Uterine smooth muscle cell (primary cell): ENCODE measurements at places on chromosomes 3 and 15. TPM values are rescaled to one million over a fixed set of nuclear protein-coding genes. Genes with fewer than 3 reads are reported as not detected.

The CLEC3B gene
- total RNA-seq, result 0.25 TPM in 1 of 2 replicates, not detected in the other

The SLC22A14 gene
- under 0.01 TPM in 1 of 2 replicates, not detected in the other for total RNA-seq

The SLC28A1 gene
- total RNA-seq, result under 0.01 and 0.12 TPM in 2 replicates

The CFAP161 gene
- 0.12 and 0.66 TPM in 2 replicates for total RNA-seq

The FOXL2NB gene
- 10.4 and 14.6 TPM in 2 replicates for total RNA-seq

The FRMD5 gene
- total RNA-seq, result 11.1 and 12.4 TPM in 2 replicates

The CX3CR1 gene
- total RNA-seq, result under 0.01 TPM in 1 of 2 replicates, not detected in the other

The FBLN2 gene
- 18.0 and 113 TPM in 2 replicates for total RNA-seq

The HDDC3 gene
- total RNA-seq, result 18.2 and 20.5 TPM in 2 replicates

The AGBL1 gene
- not detected in 2 replicates for total RNA-seq

The SERPINI2 gene
- total RNA-seq, result not detected in 2 replicates

The PARP15 gene
- under 0.01 and 0.11 TPM in 2 replicates for total RNA-seq

The GPR149 gene
- not detected in 2 replicates for total RNA-seq

The CLDN1 gene
- total RNA-seq, result 0.25 and 0.55 TPM in 2 replicates

The KIF15 gene
- total RNA-seq, result 7.4 and 27.2 TPM in 2 replicates

The STRIT1 gene
- not detected in 2 replicates for total RNA-seq
